ENCODE measurements at places on chromosomes 5 and 9.
A peak's percentile ranks its signal among the peaks of the same experiment; 100 is the strongest.

- DNase-seq, result peak; percentile 75
These were observed 338.0 kb downstream of the SEMA5A start for GRCh38 chr5:9207817-9208418.

DNA sequence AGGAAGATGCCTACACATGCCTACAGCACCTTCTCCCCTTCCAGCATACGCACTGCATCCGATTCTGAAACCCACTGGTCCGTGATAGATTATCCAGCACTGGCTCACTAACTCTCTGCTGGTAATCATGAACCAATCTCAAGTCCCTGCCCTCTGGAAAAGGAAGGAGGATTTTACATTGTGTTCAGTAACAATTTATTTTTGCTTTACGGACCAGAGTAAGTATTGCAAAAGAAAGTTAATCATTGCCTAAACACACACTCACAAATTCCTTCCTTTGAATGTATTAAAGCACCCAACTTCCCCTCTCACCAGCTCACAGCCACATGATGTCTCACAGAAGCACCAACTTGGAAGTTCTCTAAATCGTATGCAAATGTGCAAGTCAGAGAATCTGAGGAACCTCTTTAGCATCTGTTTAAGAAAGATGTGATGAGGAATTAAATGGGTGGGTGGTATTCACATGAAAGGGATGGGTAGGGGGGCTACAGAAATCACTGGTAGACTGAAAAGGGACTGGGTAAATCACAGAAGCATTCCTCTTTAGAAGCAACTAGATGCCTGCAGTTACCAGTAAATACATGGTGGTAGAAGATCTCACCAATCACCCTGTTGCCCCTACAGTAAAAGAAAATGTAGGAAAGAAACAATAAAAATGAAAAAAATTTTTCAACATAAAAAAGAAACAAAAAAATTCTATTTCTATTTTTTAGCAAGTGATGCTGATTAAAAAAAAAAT lies 8.4 kb downstream of the GNAQ start:
- DNase-seq, result peak; percentile 80

DNA sequence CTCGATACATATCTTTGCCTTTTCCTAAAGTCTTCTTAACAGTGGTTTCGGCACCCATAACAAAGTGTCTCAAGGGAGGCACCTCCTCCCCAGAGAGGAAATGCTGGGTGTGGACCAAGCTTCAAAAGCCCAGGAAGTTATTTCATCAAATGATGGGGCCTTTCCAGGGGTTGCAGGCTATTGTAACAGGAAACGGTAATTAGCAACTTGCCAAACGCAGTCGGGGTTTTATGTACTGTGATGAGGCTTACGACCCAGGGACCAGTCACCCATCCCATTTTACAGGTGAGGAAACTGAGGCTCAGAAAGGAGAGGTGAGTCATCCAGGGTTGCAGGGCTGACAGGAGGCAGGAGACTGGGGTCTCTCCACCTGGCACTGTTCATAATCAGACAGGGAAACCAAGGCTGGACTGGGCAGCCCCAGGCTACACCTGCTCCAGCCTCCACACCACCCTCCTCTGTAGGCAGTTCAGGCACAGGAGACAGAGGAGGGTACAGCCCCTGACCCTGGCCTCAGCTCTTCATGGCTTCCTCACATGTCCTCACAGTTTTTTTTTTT lies 30.0 kb upstream of the SUSD3 start:
- no peak for DNase-seq

GRCh38 chr5:172479034-172479783 lies 24.9 kb upstream of the SH3PXD2B start:
- DNase-seq, result peak; percentile 89
